ENCODE measurements at places on chromosomes 4 and X. TPM values are rescaled to one million over a fixed set of nuclear protein-coding genes. Genes with fewer than 3 reads are reported as not detected.
A peak's percentile ranks its signal among the peaks of the same experiment; 100 is the strongest.

DNA sequence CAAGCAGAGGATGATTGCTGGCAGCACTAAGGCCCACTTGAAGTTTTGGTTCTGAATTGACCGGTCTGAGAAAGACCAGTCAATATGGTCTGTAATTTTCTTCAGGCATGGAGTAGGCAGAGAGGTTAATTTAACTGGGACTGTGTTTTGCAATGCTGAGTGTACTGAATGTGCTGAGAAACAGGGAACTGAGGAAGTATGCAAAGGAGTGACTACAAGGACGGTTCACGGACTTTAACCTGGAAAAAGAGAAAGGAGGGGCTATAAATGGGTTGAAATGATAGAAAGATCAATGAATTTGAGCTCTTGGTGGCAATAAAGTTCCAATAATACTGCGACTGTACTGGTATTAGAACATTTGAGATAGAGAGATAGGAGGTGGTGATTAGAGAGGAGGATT is 84.5 kb downstream of the MAGEB17 start:
- no peak for DNase-seq

GRCh38 chr4:29970626-29971025 is 749.5 kb upstream of the PCDH7 start:
- no peak for DNase-seq

DNA sequence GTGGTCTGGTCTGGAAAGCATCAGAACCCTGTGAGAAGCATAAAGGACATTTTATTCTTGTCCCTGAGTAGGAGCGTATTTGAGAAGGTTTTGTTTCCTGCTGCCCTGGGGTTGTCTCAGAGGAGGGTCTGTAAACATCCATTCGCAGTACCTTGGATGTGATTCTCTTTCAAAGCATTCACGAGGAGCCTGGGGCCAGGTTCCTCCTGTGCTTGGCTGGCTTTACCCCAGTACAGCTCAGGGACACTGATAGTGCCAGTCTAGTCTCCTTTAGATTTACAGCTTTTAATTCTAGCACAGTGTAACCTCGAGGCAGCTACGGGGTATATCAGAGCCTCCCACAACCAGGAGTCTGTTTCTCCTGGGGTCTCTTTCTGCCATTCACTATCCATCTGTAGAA is 2.7 kb downstream of the CLRN2 start:
- no peak for DNase-seq

DNA sequence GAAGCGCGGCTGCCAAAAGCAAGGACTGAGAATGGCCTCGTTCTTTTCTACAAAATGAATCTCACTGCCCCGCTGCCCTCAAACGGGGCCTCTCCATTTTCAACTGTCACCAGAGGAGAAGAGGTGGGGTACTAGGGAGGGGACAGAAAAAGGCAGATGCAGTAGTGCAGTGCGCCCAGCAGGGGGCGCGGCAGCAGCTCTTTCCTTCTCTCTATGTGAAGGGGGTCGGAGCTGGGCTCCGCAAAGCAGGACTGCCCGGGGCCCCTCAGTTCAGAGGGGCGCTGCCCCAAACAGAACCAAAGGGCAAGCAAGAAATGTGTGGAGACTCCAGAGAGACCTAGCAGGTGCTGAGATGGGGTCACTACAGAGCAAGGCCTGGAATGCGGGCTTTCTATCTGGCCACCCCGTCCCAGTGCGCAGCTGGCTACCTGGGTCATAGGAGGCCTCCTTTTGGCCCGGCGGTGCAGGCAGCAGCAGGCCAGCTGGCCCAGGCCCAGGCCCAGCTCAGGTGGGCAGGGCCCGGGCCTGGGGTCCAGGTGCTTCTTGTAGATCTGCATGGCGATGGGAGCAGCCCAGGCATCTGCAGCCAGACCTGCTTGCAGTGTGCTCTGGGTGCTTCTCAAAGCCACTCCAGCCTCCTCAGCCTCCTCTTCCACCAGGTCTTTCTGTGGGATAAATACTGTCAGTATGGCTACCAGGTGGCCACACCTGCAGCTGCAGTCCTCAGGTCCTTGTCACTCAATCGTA is 5.9 kb downstream of the IRAK1 start:
- DNase-seq = peak; percentile 50

- DNase-seq = no peak
Observed at GRCh38 chr4:112775801-112776200, 138.9 kb downstream of the LARP7 start.

DNA sequence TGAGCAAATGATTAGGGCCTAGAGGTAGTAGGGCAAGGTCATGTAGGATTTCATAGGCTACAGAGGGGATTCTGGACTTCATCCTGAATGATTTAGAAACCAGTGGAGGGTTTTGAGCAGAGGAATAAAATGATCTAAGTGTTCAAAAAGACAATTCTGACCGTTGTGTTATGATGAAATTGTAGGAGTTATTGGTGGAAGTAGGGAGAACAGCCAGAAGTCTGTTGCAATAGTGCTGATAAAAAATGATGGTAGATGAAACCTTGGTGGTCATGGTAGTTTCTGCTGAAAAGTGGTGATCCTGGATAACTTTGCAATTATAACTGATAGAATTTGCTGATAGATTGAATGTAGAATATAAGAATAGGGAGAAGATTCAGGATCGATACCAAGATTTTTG is 60.2 kb downstream of the MID1IP1 start:
- DNase-seq = no peak

GRCh38 chrX:51896626-51897025 is 3.2 kb downstream of the MAGED1 start:
- DNase-seq = no peak

The CXorf49 gene
- not detected for total RNA-seq

The PASD1 gene
- total RNA-seq = not detected

Data from activated T-cell treated with anti-CD3 and anti-CD28 coated beads, Interleukin-2, amount 50 U/mL, for 72 hours (primary cell).